Cortex of kidney (tissue), 1 donor: ENCODE measurements at places on chromosomes 7 and 10.

GRCh38 chr7:77434570-77435275 is 18.6 kb upstream of the GSAP start:
- DNase-seq, result no peak

GRCh38 chr7:137838706-137839315 is 8.0 kb downstream of the DGKI start:
- DNase-seq, result no peak

DNA sequence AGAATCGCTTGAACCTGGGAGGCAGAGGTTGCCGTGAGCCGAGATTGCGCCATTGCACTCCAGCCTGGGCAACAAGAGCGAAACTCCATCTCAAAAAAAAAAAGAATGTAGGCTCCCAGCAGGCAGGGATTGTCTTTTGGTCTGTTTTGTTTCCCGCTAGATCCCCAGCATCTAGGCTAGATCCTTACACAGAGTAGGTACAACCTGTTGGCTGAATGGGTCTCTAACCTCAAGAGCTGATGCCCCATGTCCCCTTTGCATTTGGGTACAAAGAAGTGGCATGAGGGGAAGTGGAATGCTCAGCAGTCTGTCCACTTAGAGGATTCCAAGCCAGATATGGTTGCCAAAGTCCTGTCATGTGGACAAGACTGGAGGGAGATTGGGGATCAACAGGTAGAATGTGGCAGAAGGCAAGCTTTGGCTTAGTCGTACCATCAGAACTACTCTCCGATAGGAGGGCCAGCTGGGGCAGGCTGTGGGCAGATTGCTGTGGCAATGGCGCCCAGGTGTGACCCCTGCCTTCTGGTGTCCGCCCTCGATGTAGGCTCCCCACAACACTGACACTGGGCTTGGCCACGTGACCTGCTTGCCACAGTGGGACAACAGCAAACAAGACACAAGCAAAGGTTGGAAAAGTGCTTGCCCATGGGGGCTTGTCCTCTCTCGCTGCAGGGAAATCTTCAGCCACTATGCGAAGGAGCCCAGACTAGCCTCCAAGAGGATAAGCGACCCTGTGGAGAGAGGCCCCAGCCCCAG is 21.4 kb downstream of the LEP start:
- DNase-seq, result no peak

- no peak for DNase-seq
Observed at GRCh38 chr7:6198689-6199595, 73.5 kb downstream of the CYTH3 start.
